ENCODE measurements at places on chromosomes 7 and 10.

DNA sequence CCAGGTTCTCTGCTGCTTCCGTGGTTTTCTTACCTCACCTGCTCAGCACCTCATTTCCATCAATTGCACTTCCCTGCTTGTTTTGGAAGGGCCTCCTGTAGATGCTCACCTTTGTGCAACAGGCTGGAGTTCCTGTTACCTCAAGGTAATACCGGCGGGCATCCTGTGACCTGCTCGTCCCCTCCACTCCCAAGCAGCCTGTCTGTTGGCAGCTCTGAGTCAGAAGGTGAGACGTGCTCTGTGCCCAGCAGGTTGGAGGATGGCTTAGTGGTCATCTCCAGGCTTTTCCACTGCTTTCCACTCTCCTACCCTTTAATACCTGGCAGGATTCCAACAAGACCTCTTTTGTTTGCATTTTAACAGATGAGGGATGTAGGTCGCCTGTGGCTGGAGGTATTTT, 86.0 kb downstream of the CAMK1D start:
- no peak for DNase-seq

- no peak for DNase-seq
These were observed 56.2 kb upstream of the SMNDC1 start for GRCh38 chr10:110360857-110361474.

DNA sequence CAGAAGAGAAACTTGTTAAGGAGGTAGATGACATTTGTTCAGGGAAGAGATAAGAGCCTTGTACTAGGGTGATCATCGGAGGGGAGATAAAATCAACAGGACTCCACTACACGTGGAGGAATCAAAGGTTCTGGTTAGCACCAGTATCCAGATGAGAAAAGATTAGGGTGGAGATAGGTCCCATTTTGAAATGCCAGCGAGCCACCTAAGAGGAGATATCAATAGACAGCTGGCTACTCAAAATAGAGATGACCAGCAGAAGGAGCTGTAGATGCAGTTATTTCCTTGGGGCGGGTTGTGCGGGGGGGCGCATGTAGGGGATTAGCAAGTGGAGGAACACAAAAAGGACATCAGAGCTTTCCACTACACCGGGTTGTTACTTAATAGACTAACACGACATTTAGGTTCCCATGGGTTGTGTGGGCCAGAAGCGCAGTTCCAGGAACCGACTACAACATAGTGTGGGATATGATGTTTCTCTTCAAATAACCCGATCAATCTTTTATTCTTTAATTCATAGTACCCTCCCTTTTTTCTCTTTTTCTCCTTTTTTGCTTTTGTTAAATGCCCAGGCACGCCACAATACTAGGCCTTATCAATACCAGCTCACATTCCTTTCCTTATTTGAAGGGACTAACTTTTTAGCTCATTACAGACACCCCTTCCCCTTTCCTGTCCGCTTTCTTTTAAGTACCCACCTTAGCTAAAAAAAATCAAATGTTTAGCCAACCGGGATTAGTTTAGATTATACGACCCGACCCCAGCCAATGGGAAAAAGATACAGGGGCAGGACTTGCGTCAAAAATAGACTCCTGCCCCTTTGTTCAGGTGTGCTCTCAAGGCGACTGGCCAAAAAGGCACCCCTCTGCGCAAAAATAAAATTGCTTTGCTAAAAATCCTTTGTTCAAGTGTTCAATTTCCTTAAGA, 2.0 kb upstream of the KIF11 start:
- DNase-seq: peak; percentile 53

DNA sequence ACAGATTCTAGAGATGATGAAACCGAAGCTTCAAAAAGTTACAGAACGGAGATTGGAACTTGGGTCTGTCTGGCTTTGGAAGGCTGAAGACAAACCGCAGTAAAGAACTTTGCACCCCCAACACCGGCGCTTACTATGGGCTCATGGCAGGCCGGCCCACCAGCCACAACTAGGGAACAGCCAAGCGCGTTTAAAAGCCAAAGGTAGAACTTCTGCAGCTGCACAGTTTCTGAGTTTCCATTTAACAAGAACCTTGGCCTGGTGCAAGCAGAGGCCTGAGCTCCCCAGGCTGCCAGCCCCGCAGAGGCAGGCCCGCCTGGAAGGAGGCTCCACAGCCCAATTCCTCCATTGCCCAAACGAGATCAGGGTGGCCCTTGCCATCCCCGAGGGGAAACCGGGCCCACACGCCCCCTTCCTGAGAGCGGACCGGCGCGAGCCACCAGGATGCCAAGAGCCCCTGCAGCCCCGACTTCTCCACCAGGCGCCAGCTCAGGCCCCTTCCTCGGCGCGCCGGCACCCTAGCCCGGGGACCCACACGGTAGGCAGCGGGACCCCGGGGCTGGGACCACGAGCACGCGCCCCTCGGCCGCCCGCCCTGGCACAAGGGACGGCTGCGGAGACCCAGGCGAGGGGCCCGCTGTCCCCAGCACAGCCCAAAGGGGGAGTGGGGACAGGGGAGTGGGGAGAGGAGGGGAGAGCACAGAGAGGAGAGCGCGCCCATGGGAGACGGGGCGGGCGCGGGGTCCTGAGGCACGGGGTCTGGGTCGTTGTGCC, 566 bp downstream of the MAD1L1 start:
- peak; percentile 20 for DNase-seq

DNA sequence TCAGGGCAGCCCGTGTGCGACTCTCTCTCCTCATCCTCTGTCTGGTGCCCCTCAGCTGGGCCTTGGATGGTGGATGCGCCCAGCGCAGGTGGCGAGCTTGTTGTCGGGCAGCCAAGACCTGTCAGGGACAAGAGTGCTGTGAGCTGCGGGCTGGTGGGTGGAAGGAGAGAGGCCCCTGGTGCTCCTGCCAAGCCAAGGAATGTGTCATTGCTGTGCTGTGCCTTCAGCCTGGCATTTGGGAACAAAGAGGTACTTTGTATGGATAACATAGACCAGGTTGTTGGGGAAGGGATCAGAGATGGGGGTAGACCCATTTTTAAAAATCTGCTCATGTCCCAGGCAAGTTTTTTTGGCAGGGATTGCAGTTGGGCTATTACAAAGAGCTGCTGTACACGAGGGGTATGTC, 120.9 kb downstream of the PKD1L1 start:
- DNase-seq: no peak
